CD4-positive, alpha-beta T cell treated with Interleukin-17A for 1 hour (primary cell): ENCODE measurements at places on chromosomes 6 and 20.

DNA sequence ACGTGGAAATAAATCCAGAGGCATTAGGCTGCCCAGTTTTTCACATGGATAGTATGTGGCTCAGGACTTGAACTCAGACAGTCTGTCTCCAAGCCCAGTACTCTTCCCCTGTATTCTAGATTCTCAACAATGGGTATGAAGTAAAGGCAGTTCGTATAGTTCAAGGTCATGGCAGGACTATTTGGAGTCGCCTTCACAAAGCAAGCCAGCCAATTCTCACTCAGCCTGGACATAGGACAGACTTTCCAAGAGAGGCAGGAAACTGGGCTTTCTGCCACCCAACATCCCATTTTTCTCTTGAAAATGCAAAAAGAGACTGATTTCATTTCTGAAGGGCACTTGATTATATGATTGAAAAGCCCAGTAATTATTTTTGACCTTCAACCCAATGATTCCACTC is 111.0 kb downstream of the EDN1 start:
- DNase-seq = no peak

DNA sequence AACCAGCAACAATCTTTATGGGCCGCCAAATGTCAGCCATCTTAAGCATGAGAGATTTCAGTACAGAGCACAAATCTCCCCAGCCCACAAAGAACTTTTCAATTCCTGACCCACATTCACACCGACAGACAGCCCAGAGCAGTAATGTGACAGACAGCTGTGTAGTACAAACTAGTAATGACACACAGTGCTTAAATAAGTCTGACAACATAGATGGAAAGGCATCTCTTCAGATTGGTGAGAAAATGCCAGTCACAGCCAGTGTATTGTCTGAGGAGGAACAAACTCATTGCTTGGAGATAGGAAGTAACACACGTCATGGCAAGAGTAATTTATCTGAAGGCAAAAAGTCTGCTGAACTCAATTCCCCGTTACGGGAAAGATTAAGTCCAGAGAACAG is 36.0 kb downstream of the KIZ start:
- DNase-seq = no peak

DNA sequence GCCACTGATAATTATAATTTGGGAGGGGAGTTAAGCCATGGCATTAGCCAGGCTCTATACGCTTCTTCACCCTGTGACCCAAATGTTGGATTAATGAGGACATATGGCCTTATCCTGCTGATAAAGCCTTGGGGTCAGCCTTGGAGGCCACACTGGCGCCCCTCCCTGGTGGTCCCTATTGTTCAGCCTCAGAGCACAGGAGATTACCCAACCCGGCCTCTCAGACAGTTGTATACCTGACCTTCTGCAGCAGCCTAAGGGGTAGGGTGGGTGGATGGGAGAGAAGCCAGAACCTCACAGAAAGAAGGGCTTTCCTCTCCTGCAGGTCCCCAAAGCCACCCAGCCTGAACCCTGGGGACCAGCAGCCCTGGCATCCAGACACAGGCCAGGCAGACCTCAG is 76.8 kb downstream of the LINC00237 start:
- no peak for DNase-seq

GRCh38 chr6:139686308-139686707 is 311.9 kb upstream of the CITED2 start:
- no peak for DNase-seq

- DNase-seq = no peak
Observed at GRCh38 chr20:24490598-24490997, 21.2 kb downstream of the SYNDIG1 start.

DNA sequence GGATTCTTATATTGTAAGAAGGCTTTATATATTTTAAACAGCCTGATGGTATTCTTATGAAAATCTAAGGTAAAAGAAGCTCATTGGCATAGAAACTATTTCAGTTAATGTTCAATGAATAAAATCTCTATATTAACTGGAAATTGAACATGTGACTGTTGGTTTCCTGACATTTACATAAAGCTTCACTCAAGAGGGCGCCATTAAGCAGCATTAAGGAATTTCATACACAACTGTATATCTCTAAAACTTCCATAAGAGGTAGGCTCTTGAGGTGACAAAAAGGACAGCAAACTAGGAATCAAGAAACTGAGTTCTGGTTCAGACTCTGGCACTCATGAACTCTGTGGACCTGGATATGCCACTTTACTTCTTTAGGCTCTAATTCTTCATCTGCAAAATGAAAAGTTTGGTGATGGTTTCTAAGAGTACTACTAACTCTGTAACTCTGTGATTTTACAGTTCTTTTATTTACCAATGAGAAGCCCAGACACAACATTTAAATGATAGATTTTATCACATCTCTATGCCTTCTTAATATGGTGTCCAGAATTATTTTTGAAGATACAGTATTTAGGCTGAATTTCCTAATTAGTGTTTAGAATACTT is 147.5 kb downstream of the FLRT3 start:
- no peak for DNase-seq
